ENCODE measurements at places on chromosomes 11 and 22.

DNA sequence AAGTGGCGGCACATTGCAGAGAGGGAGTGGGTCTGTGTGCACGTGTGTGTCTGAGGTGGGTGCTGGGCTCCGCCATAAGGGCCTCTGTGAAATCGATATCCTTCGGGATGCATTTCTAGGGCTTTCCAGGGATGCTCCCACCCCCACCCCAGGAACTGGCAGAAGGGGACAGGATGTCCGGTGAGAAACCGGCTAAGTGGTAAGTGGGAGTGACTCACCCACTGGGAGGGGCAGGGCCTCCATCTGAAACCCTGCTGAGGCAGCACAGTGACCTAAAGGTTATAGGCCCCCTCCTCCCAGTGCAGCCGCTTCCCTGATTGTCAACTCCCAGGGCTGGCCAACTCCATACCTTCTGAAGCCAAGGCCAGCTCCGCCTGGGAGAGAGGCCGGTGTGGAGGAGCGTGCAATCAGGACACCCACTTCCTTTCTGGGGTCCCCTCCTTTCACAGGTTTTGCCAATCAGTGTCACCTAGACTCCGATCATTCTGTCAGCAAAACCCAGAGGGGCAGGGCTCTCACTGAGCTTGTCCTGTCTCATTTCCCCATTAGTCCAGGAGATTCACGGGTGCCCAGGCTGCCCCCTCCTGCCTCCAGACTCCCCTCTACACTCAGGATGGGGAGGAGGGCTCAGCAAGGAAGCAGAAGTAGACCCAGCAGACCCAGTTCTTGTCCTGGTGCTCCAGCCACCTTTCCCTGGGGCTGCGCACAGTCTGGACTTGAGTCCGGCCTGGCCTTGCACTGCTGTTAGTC is 44.5 kb downstream of the NECTIN1 start:
- peak; percentile 31 for DNase-seq

- no peak for DNase-seq
These were observed 5.0 kb downstream of the UQCR10 start for GRCh38 chr22:29772170-29772641.

GRCh38 chr22:29806196-29806595 is 31.9 kb downstream of the ASCC2 start:
- no peak for DNase-seq

- DNase-seq: peak; percentile 62
These were observed 101.1 kb upstream of the PITPNB start for GRCh38 chr22:28019881-28020861.

DNA sequence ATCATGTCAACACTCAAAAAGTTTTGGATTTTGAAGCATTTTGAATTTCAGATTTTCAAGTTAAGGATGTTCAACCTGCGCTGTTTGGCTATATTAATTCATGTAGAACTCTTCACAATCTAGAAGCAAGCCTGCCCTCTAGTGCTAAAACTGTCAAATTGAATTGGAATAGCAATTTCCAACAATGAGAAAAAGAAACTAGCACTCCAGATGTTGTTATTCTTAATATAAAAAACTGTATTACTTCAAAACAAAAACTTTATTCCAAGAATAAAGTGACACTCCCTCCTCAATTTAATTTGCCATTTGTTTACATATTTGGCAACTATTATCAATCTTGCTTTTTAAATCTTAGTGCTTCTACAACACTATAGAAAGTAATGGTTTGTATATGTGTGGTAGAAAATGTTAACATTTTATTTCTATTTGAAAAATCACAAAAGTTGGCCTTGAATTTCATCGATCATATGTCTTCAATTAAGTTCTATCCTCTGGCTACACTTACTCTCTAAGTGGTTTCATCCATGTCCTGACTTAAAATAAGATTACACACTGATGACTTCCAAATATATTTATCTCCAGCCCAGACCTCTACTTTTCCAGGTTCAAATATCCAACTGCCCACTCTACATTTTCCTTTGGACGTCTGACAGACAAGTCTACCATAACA is 36.6 kb downstream of the DCUN1D5 start:
- peak; percentile 23 for DNase-seq

GRCh38 chr11:13771151-13771550 is 102.7 kb downstream of the FAR1 start:
- no peak for DNase-seq

GRCh38 chr22:45441138-45441537 is 27.6 kb downstream of the RIBC2 start:
- DNase-seq: peak; percentile 46

DNA sequence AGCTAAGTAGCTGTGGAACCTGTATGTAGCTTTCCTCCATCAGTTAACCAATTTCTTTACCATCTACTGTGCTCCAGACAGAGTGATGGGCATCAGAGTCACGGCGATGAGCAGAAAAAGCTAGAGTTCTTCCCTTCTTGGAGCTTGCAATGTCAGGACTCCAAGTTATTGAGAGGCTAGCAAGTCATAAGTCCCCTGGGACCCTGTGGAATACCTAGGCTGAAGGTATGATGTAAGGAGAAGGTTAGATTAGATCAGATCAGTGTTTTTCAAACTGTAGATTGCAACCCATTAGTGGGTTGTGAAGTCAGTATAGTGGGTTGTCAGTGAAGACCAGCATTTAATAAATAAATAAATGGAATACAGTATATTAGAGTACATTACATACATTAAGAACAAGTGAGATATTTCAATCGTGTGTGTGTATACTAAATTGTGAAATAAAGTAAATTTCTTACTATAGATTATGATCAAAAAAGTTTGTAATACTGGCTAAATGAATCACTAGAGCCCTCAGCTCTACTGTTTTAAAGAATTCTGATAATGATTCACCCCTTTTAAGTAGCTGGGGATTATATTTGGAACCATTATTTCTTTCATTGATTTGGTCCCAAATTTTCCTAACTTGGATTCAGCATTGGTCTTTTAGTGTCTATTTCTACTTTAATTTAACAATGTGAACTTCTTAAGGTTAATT is 52.3 kb downstream of the RASSF10 start:
- DNase-seq: no peak

GRCh38 chr11:13114566-13115379 is 105.7 kb downstream of the RASSF10 start:
- DNase-seq: no peak

DNA sequence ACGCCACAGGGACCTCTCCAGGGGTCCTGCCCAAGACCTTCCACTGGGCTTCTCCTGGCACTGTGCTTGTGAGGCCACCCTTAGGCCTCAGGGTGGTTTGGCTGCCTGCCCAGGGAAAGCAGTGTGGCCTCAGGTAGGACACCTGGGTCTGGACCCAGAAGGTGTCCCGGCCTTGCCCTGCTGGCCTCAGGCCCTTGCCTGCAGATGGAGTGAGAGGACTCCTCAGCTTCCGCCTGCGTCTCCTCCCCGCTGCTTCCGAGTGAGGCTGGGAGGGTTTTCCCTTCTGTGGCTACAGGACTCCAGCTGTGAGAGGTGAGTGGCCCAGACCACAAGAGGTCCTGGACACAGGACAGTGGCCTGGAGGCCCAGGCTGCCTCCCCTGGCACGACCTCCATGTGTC is 60.4 kb downstream of the WNT7B start:
- no peak for DNase-seq

DNA sequence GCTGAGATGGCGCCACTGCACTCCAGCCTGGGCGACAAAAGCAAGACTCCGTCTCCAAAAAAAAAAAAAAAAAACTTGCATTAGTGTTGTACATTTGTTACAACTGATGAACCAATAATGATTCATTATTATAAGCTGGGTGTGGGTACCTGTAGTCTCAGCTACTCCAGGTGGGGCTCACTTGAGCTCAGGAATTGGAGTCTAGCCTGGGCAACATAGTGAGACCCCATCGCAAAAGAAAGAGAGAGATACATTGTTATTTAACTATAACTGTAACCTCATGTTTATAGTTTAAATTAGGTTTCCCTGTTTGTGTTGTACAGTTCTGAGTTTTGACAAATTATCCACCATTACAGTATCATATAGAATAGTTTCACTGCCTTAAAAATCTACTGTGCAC is 38.6 kb downstream of the KDM2A start:
- DNase-seq: no peak

DNA sequence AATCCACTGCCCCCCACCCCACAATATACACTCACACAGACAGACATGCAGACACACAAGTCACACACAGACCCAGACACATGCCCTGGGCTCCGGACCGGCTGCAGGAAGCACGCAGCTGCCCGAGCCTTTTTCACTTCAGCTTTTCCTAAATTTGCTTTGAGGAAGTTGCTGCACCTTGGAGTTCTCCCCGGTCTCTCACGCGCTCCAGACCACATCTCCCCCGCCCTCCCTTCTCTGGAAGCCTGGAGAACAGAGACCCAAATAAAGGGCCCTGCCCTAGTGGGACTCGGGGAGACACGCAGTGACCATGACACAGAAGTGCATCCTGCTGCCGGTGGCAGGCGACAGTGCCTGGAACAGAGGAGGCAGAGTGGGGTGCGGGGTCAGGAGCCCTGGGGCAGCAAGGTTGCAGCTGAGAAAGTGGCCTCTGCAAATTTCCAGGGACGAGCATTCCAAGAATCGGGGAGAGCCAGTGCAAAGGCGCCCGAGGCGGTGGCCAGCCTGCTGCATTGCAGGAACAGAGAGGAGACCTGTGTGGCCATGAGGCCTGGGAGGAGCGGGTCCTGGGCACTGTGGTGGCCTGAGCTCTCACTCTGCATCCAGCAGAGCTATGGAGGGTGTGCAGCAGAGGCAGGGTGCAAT is 19.1 kb downstream of the RPL3 start:
- peak; percentile 92 for DNase-seq

DNA sequence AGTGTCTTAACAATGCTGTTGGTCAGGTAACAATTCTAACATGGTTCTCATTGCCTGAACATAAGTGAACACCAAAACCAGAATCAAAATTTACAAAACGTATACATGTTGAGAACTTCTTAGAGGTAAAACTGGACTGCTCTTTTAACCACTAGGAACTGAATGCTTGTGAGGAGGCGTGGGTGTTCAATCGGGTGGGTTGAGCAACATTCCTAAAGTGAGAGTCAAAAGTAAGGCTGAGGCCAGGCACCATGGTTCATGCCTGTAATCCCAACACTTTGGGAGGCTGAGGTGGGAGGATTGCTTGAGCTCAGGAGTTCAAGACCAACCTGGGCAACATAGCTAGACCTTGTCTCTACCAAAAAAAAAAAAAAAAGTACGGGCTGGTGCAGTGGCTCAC is 11.5 kb downstream of the PPME1 start:
- peak; percentile 23 for DNase-seq

- peak; percentile 61 for DNase-seq
These were observed 9.6 kb upstream of the PDE2A start for GRCh38 chr11:72683782-72684200.

- no peak for DNase-seq
These were observed 111.3 kb downstream of the ETS1 start for GRCh38 chr11:128476049-128476448.

DNA sequence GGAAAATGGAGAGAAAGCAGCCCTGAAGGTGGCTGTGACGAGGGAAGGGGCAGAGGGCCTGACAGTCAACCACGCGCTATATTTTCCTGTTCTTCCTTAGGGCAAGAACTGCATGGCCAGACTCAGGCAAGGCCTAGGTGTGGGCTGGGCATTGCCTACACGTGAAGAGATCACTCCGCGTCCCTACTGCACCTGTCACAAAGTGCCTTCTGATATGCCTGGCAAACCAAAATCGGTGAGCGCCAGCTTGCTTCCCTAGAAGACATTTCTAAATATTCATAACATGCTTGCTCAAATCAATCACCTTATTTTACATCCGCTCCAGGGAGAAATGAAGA is 6.3 kb downstream of the TMEM121B start:
- DNase-seq: no peak

- DNase-seq: no peak
These were observed 1166.5 kb downstream of the LRRC4C start for GRCh38 chr11:40292721-40293508.

- peak; percentile 16 for DNase-seq
These were observed 382.2 kb upstream of the CADM1 start for GRCh38 chr11:115886422-115886733.

DNA sequence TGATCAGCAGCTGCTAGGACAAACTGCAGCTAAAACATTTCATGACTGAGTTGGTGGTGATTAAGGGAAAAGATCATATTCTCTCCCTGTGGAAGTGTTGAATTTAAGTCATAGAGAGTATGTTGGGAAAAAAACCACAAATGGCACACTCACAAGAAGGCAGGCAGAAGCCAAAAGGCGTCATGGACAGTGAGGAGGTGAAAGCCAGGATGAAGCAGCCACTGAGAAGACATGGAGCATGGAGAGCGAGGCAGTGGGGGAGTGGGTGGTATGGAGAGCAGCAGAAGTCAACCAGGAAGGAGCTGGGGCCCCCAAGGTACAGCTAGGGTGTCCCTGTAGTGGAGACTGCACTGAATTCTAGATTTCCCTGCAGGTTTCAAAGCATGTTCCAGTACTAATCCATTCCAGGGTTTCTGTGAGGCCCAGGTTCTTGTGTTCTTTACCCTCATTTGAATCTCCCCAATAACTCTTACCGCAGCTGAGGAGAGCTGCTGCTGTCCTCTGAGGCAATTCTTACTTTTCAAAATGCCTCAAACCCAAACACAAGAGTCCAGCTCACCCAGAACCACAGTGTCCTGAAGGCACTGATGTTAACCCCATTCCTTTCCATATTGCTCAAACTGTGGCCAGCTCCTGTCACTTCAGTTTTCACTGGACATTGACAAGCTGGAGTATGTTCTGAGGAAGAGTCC is 191.8 kb upstream of the E2F8 start:
- DNase-seq: no peak

DNA sequence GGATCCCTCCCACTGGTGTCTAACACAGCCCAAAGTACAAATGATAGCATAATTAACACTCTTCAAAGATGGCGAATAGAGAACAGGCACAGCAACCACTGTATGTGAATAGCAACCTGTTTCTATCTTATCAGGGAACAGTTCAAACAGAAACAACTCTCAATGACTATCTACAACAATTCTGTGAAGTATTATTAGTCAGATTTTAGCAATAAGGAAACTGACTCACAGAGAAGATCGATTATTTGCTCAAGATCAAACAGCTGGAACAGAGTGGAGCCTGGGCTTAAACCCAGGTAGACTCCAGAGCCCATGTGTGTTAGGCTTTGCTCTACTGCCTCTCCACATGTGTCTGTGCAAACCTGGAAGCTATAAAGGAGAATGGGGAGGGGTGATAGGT is 88.7 kb downstream of the C11orf58 start:
- no peak for DNase-seq

DNA sequence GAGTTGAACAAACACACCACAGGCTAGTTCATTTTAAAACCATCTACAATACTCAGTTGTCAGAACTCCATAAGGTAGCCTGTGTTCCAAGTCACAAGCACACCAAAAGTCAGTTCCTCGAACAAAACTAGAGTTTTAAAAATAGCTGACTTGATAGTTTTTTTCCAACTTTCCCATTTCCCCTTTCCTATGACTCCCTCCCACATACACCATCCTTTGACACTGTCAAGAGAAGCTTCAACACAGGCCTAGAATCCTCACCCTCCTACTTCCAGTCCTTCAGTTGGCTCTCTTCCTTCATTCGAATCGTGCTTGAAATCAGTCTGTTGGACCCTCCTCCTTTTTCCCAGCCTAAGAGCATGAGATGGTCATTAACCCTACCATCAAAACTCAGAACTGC is 105.7 kb upstream of the AKIP1 start:
- DNase-seq: peak; percentile 71
